CD4-positive, alpha-beta T cell treated with Interleukin-6 at 100 ng/mL for 8 hours (primary cell): ENCODE measurements at places on chromosomes 16 and 17.

DNA sequence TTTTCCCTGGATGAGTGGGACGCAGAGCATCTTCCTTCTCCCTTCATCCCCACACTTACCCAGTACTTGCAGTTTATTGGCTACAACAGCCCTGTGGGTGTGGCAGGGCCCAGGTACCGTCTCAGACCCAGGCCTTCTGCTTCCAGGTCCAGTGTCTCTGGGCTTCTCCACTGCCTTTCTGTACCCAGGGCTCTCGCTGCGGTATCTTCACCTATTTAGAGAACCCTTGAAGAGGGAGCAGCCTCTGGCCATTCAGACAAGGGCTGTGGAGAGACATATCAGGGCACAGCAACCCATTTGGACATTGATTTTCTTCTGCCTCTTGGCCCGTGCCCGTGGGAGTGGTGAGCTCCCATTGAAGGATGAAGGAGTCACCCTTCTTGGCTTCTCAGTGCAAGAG is 17.3 kb downstream of the TBX4 start:
- DNase-seq, result no peak

GRCh38 chr16:23530062-23530461 is 19.8 kb upstream of the GGA2 start:
- no peak for DNase-seq

GRCh38 chr17:72134608-72135394 is 14.0 kb downstream of the SOX9 start:
- DNase-seq, result no peak

GRCh38 chr17:61442136-61442775 is 10.0 kb upstream of the TBX4 start:
- DNase-seq, result no peak
